ENCODE measurements at places on chromosomes 11 and 22. TPM values are rescaled to one million over a fixed set of nuclear protein-coding genes. Genes with fewer than 3 reads are reported as not detected.

DNA sequence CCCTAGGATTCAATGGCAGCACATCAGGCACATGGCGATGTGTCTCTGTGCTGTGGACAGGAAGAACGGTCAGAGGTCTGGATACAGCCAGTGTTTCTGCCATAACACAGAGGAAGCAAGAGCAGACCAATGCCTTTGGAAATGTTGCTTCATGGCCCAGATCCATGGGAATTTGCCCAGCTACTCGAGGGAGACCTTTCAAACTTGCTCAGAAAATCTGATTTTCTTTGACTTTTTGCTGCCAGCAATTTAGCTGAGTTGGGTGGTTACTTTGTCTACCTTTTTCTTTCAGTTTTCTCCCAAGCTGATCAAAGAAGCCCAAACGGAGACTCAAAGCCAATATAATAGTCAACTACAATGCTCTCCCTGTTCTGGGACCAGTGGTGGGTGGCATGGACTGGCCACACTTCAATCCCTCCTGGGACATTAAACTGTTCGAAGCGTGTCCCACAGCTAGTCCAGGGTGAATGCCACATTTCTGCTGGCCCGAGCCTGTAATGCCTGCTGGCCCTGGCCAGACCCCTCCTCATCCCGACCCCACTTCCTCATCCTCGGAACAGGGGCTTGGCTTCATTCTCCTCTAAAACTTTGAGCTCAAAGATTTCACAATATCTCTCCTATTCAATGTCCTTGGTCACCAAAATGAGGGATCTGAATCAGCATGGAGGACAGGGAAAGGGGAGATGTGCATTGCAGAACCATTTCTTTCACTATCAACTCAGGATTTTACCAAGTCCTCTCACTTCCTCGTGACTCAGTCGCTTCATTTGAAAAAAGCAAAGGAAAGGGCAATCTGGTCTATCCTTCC, 93.3 kb downstream of the ABTB2 start:
- H3K36me3 ChIP-seq = no peaks in the 10 kb centered on the region
- H3K4me3 ChIP-seq = no peak overlapping the region
- no peaks in the 10 kb centered on the region for H3K27me3 ChIP-seq
- no peak for DNase-seq

- peaks cover 26% of the 10 kb centered on the region for H3K36me3 ChIP-seq
- no peaks in the 10 kb centered on the region for H3K27me3 ChIP-seq
- no peaks in the 10 kb centered on the region for H3K4me1 ChIP-seq
Observed at GRCh38 chr11:78109081-78110015, 29.7 kb upstream of the NDUFC2 start.

DNA sequence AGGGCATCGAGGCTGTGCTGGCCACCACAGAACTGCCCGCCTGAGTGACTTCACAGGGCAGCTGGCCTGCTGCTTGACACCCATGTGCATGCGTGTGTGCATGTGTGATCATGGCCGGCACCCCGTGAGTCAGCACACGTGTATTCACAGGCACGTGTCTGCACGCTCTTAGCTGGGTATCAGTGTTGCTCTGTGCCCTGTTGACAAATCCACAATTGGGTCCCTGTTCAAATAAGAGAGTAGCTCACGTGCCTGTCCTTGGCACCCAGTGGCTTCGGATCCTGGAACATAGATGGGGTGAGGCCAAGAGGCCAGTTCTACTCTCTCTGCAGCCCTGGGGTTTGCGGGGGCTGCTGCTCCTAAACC, 14.0 kb downstream of the B3GAT1 start:
- DNase-seq = no peak
- H3K27me3 ChIP-seq = peaks cover 3% of the 10 kb centered on the region
- no peaks in the 10 kb centered on the region for H3K4me1 ChIP-seq
- no peak overlapping the region for H3K27ac ChIP-seq

- no peak overlapping the region for H3K27ac ChIP-seq
- no peak for DNase-seq
- no peaks in the 10 kb centered on the region for H3K36me3 ChIP-seq
- no peaks in the 10 kb centered on the region for H3K27me3 ChIP-seq
- H3K4me1 ChIP-seq = no peaks in the 10 kb centered on the region
Observed at GRCh38 chr11:88348870-88349269, 11.3 kb upstream of the CTSC start.

GRCh38 chr11:26493616-26494015, 78.4 kb downstream of the MUC15 start:
- H3K4me3 ChIP-seq = no peak overlapping the region
- no peak for DNase-seq
- no peak overlapping the region for H3K27ac ChIP-seq

DNA sequence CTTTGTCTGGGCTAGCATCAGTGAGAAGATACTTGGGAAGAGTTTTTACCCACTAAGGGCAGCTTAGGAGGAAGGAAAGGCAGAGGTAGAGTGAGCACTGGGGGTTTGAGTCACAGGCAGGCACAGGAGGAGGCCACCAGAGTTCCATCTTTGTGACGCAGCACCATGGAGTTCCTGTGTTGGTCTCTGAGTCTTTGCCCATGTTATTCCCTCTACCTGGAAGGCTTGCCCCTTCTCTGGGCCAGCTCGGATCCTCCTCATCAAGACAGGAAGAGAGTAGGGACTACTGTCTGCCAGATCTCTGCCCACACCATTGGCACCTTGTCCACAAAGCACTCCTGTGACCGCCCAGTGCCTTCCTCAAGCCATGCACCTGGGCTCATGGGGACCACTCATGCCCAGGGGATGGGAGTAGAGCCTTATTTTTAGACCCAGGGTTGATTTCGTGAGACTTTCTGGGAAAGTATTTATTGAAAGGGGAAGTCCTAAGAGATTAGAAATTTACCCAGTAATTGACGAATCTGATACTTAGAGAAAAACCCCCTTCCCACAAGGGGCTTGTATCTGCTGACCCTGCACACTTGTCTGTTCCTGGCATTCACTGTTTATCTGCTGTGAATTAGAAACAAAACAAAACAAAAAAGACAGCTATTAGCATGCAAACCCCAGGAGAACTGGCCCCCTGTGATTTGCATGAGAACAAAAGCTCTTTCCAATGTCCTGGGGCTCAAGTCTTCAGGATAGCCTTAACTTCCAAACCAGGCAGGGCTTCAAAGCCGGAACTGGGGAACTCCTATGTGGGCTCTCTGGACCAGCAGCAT, 35.9 kb upstream of the MYEOV start:
- H3K36me3 ChIP-seq = no peaks in the 10 kb centered on the region
- peaks cover 3% of the 10 kb centered on the region for H3K27me3 ChIP-seq
- H3K4me1 ChIP-seq = no peaks in the 10 kb centered on the region

DNA sequence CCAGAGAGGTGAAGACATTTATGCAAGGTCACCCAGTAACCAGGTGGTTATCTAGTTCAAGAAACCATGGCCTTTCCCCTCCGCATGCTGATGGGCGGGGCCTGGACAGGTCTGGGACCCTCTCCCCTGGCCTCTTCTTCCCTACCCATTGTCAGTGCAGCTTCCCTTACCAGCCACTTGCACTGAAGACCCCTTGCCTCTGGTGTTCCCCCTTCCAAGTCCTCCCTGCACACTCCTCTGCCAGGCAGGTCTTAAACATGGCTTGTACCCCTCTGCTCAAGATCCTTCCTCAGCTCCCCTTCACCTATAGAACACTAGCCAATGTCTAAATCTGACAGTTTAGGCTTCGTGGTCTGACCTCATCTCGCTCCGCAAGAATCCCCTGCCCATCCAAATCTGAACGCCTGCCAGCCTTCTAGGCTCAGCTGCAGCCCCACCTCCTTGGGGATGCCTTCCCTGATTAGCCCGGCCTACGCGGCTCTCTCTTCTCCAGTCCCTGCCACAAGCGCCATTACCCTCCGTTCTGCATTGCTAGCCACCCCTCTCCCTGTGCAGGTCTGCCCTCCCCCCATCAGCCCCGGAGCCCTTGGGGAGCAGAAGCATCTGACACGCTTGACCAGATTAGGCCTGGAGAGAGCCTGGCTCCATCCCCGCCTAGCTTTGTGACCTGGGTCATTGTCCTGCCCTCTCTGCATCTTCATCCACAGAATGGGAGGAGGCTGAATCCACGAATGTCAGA, 213.8 kb downstream of the DSCAML1 start:
- no peak overlapping the region for H3K4me3 ChIP-seq
- H3K27me3 ChIP-seq = peaks cover 20% of the 10 kb centered on the region
- peaks cover 4% of the 10 kb centered on the region for H3K4me1 ChIP-seq
- H3K27ac ChIP-seq = no peak overlapping the region

- H3K4me1 ChIP-seq = no peaks in the 10 kb centered on the region
- no peak overlapping the region for H3K4me3 ChIP-seq
- H3K27ac ChIP-seq = no peak overlapping the region
- DNase-seq = no peak
Observed at GRCh38 chr11:71304045-71304444, 51.7 kb upstream of the SHANK2 start.

- H3K27me3 ChIP-seq = no peaks in the 10 kb centered on the region
- DNase-seq = peak; percentile 91
- H3K36me3 ChIP-seq = no peaks in the 10 kb centered on the region
- H3K4me1 ChIP-seq = peaks cover 10% of the 10 kb centered on the region
- no peak overlapping the region for H3K4me3 ChIP-seq
Observed at GRCh38 chr11:119592642-119593041, 136.4 kb downstream of the NECTIN1 start.

DNA sequence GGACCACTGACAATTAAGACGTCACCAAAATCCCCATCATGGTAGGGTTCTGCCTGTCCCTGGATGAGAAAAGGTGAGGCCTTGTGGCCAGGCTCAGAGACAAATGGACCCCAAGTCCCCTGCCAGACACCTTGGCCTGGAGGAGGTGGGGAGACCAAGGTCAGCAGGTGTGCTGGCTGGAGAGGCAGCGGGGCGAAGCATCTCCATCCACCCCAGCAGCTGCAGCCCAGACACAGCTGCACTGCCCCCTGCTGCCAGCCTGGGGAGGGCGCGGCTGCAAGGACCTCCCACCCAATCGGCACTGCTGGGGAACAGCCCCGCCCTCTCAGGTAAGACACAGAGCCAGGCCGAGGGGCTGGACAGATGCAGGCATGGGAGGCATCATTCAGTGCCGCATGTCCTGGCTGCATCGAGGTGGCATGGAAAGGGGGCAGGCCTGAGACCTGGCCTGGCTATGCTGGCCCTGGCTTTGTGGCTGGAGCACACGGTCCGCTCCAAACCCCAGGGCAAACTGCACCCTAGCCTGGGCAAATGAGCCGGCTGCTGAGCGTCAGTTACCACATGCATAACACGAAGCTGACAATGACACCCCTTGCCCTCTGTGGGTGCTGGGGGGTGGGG, 12.2 kb upstream of the MFNG start:
- H3K27ac ChIP-seq = no peak overlapping the region
- H3K36me3 ChIP-seq = peaks cover 14% of the 10 kb centered on the region
- no peak overlapping the region for H3K4me3 ChIP-seq
- no peaks in the 10 kb centered on the region for H3K27me3 ChIP-seq
- DNase-seq = no peak

- H3K27ac ChIP-seq = no peak overlapping the region
- peaks cover 2% of the 10 kb centered on the region for H3K4me1 ChIP-seq
- DNase-seq = no peak
Observed at GRCh38 chr22:48705159-48705916, 1122.3 kb downstream of the BRD1 start.

GRCh38 chr22:43777286-43777685, 34.8 kb downstream of the EFCAB6 start:
- no peak overlapping the region for H3K4me3 ChIP-seq
- H3K4me1 ChIP-seq = no peaks in the 10 kb centered on the region
- no peaks in the 10 kb centered on the region for H3K36me3 ChIP-seq
- H3K27ac ChIP-seq = no peak overlapping the region
- peak; percentile 39 for DNase-seq

GRCh38 chr22:31193092-31193491, 19.0 kb upstream of the LIMK2 start:
- H3K27me3 ChIP-seq = no peaks in the 10 kb centered on the region
- no peak overlapping the region for H3K27ac ChIP-seq
- H3K36me3 ChIP-seq = peaks cover 46% of the 10 kb centered on the region
- no peak for DNase-seq
- H3K4me3 ChIP-seq = no peak overlapping the region
- no peaks in the 10 kb centered on the region for H3K4me1 ChIP-seq

GRCh38 chr11:124602193-124602592, 9.0 kb upstream of the PANX3 start:
- no peaks in the 10 kb centered on the region for H3K27me3 ChIP-seq
- DNase-seq = no peak
- no peak overlapping the region for H3K27ac ChIP-seq

GRCh38 chr11:130631119-130631518, 182.7 kb downstream of the ADAMTS15 start:
- H3K4me1 ChIP-seq = peaks cover 6% of the 10 kb centered on the region
- H3K36me3 ChIP-seq = no peaks in the 10 kb centered on the region

DNA sequence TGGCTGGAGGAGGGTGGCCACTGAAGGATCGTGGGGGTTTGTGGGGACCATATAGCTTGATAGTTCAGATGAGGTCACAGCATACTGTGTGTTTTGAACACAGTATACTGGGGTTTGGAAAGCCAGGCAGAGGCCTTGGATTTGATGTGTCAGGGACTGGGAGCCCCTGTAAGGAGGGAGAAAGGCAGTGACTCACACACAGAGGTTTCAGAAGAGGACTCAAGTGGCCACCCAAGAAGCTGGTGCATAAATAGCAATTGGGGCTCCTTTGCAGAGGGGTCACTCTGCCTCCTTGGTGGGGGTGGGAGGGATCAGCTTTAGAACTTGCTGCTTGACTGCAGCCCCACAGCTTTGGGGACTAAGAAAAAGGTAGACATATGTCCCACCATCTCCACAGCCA, 39.3 kb downstream of the SLC5A1 start:
- no peak for DNase-seq
- no peak overlapping the region for H3K4me3 ChIP-seq
- no peak overlapping the region for H3K27ac ChIP-seq
- H3K4me1 ChIP-seq = no peaks in the 10 kb centered on the region
- H3K36me3 ChIP-seq = no peaks in the 10 kb centered on the region
- H3K27me3 ChIP-seq = no peaks in the 10 kb centered on the region

- H3K4me3 ChIP-seq = peak overlapping the region; percentile 74
- H3K36me3 ChIP-seq = no peaks in the 10 kb centered on the region
- H3K4me1 ChIP-seq = peaks cover 20% of the 10 kb centered on the region
- H3K27ac ChIP-seq = peak overlapping the region; percentile 53
- peak; percentile 69 for DNase-seq
Observed at GRCh38 chr11:126061707-126062678, 673 bp downstream of the CDON start.

GRCh38 chr11:26193694-26194365, 138.1 kb upstream of the ANO3 start:
- no peaks in the 10 kb centered on the region for H3K4me1 ChIP-seq
- peak; percentile 50 for DNase-seq
- no peak overlapping the region for H3K4me3 ChIP-seq

The GLB1L2 gene
- 0.31 TPM for total RNA-seq

The PATE4 gene
- not detected for total RNA-seq

The KLHDC7B gene
- not detected for total RNA-seq

The FIBIN gene
- total RNA-seq = 48.0 TPM

The MMP13 gene
- 0.04 TPM for total RNA-seq

The RASD2 gene
- total RNA-seq = 2.9 TPM

The SEPTIN3 gene
- 0.89 TPM for total RNA-seq

The CALCA gene
- not detected for total RNA-seq

The DDI1 gene
- not detected for total RNA-seq

The PNPLA3 gene
- total RNA-seq = 0.18 TPM

The EFEMP2 gene
- total RNA-seq = 73.9 TPM

The PLA2G6 gene
- 10.1 TPM for total RNA-seq

The OR4D11 gene
- not detected for total RNA-seq
